Panc1 (cell line): ENCODE measurements at places on chromosomes 2 and 18.

DNA sequence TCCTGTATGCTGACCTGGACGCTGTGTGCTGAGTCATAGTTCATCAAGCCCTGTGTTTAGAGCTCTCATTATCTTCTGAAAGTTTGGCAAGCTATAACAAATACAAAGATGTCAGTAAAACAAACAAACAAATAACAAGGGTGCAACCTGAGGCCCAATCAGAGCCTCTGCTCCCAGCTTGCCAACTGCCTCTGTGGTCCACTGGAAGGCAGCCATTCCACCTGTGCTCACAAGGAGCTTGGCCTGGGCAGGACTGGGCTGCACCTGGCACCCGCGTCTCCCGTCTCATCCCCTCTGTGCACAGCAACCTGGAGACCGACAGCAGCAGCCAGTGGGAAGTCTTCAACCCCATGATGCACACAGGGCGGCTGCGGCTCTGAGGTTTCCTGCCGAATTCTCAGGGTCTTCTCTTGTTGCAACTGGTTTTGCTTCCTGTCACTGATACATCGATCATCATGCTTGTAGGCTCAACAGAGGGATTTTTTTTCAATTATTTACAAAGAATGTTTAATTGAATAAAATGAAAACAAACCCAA lies 97.8 kb downstream of the TMEM18 start:
- DNase-seq: no peak

- no peak for DNase-seq
These were observed 328.0 kb upstream of the HS6ST1 start for GRCh38 chr2:128646691-128647090.

GRCh38 chr2:166197446-166197845 lies 69.6 kb upstream of the SCN1A start:
- DNase-seq: no peak

DNA sequence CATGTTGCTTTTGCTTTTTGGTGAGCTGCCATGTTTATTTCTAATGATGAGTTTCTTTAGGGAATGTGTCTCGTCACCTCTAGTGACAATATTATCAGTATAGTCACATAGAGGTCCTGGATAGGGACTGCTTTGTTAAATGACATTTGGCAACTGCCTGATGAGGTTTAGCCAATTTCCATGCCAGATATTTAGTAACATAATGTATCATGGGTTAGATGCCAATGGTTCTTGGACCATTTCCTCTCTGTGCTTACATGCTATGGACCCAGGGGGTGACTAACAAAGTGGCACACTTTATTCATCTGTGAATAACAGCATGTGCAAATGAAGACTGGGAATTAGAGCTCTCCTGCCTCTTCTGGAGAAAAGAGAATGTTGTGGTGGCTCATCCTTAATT lies 56.2 kb upstream of the RAB27B start:
- DNase-seq: no peak

DNA sequence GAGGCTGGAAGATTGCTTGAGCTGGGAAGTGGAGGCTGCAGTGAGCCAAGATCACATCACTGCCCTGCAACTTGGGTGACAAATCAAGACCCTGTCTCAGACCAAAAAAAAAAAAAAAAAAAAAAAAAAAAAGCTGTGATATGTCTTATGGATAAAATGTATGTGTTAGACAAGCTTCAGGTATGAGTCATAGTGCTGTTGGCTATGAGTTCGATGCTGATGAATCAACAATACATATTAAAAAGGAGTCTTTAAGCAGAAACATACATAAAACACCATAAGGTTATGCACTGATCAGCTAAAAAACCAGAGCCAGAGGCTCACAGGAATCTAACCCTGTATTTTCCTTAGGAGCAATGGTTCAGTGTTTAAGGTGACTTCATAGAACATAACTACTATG lies 332.3 kb downstream of the NCKAP5 start:
- DNase-seq: no peak

- DNase-seq: no peak
These were observed 769 bp downstream of the ATF2 start for GRCh38 chr2:175167076-175167791.

- no peak for DNase-seq
These were observed 124.5 kb downstream of the SMAD7 start for GRCh38 chr18:48826271-48826670.

DNA sequence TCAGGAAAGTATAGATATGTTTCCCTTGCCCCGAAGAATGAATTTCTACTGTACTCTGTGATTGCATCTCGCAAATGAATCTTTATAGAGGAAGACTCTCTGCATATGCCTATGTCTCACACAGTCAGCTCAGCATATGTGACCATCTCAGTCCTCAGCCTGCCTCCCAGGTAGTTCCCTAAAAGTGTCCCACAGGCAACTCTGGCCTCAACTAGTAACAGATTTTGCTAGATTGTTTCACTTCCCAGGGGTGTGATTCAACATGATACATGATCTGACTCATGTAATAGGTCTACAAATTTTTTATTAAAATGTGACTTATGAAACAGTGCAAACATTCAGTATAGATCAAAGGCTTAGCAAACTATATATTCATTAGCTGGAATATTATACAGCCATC lies 296.6 kb upstream of the CRIM1 start:
- DNase-seq: no peak

DNA sequence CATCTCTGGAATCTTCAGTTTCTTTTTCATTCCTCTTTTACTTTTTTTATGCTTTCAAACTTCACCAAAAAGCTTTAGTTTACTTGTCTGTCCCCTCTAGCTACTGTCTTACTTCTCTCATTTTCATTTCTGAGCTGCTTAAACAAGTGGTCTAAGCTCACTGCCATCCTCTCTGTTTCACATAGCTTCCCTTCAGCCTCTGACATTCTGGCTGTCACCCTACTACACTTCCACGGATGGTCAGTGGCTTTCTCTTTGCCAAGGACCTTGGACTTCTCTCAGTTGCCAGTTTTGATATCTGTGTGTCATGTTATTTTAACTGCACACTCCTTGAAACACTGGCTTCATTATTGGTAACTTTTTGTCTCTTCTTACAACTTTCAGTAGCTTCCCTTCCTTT lies 176.1 kb downstream of the IKZF2 start:
- no peak for DNase-seq

DNA sequence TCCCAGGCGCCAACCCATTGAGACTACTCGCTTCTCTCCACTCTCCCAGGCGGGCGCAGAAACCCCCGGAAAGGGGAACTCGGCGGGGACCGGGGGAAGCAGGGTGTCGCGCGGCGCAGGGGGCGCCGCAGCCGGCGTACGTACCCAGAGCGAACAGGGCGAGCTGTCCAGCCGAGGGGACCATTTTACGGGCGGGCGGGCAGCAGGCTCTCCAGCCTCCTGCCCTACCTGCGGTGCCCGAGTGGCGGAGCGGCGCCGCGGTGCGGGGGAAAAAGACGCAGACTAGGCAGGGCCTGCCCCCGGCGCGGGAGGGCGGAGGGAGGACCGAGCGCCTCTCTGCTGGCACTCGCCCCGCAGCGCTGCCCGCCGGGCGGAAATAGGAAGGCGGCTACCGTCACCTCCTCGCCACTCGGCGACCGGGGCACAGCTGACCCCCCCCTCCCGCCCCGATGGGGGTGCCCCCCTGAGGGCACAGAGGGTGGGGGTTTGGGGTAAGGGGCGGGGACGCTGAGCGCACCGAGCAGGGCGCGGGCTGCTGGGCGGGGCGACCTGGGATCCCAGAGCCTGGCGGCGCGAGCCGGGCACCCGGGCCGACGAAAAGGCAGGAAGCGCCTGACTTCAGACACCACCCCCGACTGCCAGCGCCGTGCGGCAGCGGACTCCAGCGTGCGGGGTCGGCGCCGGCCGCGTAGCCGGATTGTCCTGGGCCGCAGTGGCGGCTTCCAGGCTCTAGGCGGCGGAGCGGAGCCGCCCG lies at the start of gene TGFA:
Gene TGFA (minus strand): TSS at position 243 of the 754 bp plus-strand sequence. CDS start 59 bp downstream, at position 184.
- no peak for DNase-seq

- no peak for DNase-seq
These were observed 232.6 kb downstream of the OTX1 start for GRCh38 chr2:63283273-63283672.

GRCh38 chr2:190964170-190964795 lies 49.7 kb downstream of the STAT1 start:
- DNase-seq: no peak

DNA sequence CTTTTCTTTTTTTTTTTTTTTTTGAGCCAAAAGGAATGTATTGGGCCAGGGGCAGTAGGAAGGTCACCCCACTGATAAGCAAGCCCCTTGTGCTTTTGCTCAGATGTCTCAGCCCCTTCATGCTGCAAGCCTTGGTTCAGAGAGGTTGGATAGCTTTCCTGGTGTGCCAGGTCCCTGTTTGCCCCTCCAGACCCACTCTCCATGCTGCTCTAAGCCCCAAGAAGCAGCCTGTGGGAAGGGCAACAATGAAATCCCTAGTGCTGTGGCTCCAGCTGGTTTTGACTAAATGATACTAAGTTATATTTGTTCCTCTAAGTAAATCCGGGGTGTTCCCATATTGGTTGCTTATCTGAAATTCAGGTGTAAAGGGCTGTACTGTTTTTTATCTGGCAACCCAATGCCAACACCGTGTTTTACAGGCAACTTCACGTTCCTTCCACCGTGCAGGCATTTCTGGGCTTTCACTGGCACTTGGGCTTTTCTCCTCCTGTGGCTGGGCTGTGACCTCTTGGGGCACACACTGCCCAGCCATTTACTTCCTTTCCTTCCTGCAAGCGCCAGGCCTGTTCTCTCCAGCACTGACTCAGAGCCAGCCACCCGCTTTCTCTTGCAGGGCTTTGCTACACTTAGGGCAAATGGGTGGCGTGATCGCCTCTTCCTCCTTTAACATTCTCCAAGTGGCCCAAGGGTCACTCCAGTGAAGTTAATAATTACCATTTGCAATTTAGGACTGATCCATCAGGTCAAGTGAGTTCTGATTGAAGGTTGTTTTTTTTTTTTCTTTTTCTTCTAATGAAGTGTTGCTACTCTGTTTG lies 21.6 kb downstream of the MERTK start:
- no peak for DNase-seq

DNA sequence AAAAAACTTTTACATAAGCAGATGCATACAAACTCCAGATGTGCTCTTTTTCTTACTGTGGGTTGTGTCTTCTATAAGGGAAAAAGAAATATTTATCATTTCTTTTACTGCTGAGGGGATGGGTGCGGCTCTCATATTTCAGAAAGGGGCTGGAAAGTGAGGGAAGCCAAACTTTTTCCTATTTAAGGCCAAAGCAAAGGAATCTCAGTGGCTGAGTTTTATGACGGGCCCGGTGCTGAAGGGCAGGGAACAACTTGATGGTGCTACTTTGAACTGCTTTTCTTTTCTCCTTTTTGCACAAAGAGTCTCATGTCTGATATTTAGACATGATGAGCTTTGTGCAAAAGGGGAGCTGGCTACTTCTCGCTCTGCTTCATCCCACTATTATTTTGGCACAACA lies at the start of gene COL3A1:
Gene COL3A1 (plus strand): TSS at position 210 of the 400 bp plus-strand sequence. CDS start 117 bp downstream, at position 327.
- DNase-seq: no peak

DNA sequence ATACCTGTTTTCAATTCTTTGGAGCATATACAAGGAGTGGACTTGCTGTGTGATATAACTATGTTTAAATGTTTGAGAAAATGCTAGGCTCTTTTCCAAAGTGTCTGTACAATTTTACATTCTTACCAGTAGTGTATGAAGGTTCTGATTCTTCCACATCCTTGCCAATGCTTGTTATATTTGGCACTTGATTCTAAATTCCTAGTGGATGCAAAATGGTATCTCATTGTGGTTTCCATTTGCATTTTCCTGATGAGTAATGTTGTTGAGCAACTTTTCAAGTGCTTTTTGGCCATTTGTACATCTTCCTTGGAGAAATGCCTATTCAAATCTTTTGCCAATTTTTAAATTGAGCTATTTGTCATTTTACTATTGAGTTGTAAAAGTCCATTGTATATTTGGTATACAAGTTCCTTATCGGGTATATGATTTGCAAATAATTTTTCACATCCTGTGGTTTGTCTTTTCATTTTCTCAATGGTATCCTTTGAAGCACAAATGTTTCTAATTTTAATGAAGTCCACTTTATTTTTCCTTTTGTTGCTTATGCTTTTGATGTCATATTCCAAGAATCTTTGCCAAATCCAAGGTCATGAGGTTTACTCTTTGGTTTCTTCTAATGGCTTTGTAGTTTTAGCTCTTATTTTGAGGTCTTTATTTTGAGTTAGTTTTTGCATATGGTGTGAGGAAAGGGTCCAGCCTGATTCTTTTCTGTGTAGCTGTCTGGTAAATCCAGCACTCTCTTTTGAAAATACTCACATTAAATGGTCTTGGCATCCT lies 33.2 kb upstream of the CWC22 start:
- no peak for DNase-seq

GRCh38 chr2:198100346-198100745 lies 296.0 kb downstream of the PLCL1 start:
- no peak for DNase-seq

DNA sequence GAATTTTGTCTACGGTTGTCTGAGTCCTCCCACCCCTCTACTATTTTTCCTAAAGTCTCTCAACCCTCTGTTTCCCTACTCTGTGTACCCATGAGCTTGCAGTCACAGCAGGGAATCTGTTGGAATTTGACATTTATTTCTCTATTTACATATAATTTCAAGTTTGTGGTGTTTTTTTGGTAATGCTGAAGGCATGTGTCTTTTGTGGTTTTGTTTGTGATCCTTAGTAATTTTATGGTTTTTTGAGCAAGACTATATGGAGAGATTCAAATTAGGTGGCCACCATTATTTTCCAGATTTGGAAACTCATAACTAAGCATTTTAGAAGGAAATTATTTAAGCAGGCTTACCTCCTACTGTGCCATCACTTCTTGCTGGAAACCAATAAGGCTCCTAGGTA lies 27.2 kb upstream of the FBLN7 start:
- DNase-seq: no peak

- DNase-seq: no peak
These were observed 28.3 kb downstream of the GATA6 start for GRCh38 chr18:22197668-22198067.

DNA sequence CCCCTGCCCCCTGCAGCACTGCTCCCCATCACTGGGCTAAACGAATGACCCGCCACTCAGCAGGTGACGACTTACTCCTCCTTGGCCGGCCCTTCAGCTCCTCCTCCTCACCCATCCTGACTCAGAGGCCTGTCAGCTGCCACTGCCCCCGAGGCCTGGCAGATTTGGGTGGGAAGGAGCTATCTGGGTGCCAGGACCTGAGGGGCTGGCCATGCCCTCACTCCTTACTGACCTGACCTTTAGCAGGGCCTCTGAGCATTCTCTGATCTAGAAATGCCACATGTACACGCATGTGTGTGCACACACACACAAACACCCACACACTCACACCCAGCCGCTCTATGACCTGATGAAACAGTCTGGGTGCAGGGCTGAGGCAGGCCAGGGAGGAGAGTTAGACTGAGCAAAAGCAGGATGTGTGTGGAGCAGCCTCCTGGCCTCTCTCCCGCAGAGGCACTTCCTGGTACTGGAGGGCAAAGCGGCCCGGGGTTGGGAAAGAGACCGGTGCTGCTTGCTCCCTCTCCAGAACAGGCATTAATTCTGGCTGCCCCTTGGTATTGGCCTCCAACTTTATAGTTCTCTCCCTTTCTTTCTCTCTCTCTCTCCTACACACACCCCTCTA lies 68.0 kb downstream of the ZFP36L2 start:
- no peak for DNase-seq

GRCh38 chr2:7031547-7032245 lies 114.5 kb downstream of the RNF144A start:
- no peak for DNase-seq

GRCh38 chr18:78767648-78768071 lies 212.0 kb upstream of the SALL3 start:
- no peak for DNase-seq

- DNase-seq: no peak
These were observed 220.6 kb downstream of the SLC4A10 start for GRCh38 chr2:161844822-161845221.

- DNase-seq: no peak
These were observed 40.6 kb upstream of the CCNYL1 start for GRCh38 chr2:207670887-207671286.

GRCh38 chr2:46294176-46294836 lies 2.9 kb upstream of the EPAS1 start:
- DNase-seq: no peak
